Activated CD4-positive, alpha-beta T cell treated with anti-CD3 and anti-CD28 coated beads, Interleukin-2, amount 10 ng/mL, durations not matched to agents 7 days and 5 days (primary cell): ENCODE measurements at places on chromosomes 11 and 22. TPM values are rescaled to one million over a fixed set of nuclear protein-coding genes. Genes with fewer than 3 reads are reported as not detected.

SLC29A2 gene
- 8.9 TPM for total RNA-seq

USP2 gene
- total RNA-seq: 0.17 TPM

SERPING1 gene
- total RNA-seq: 0.23 TPM

GRCh38 chr11:79049741-79050179 is 391.1 kb downstream of the TENM4 start:
- DNase-seq: no peak

- DNase-seq: no peak
These were observed 16.7 kb downstream of the AMOTL1 start for GRCh38 chr11:94784884-94785283.

GRCh38 chr11:70546191-70546940 is 148.0 kb downstream of the CTTN start:
- DNase-seq: no peak

RAB30 gene
- 8.7 TPM for total RNA-seq

- DNase-seq: no peak
These were observed 3.8 kb downstream of the C22orf39 start for GRCh38 chr22:19443544-19444211.

CDC42EP2 gene
- total RNA-seq: 0.67 TPM

GRCh38 chr11:71340086-71340606 is 87.8 kb upstream of the SHANK2 start:
- DNase-seq: no peak

DNA sequence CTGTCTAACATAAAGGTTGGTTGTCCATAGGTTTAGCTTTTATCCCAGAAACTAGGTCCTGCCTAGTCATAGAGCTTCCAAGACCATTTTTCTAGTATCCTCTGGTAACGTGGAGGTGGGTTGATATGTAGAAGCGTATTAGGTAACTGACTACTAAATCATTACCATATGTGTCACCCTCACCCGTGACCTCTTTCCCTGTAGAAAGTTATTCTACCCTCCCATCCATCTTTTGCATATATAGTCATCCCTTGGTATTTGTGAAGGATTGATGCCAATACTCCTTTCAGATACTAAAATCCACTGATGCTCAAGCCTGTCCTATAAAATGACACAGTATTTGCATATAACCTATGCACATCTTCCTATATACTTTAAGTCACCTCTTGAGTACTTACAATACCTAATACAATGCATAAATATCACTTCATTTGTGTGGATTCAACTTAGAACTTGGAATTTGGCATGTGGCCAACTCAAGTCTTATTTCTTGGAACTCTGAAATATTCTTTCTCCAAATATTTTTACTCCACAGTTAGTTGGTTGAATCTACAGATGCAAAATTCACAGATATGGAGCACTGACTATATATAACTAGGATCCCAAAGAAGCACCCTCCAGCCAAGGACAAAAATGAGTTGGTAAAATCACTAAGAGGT is 497.0 kb upstream of the TENM4 start:
- DNase-seq: no peak

NDUFC2 gene
- total RNA-seq: 220 TPM

GRCh38 chr22:46869329-46869728 is 106.9 kb downstream of the TBC1D22A start:
- no peak for DNase-seq

GRCh38 chr11:19441752-19442553 is 201.2 kb upstream of the E2F8 start:
- DNase-seq: peak; percentile 12

- DNase-seq: no peak
These were observed 15.7 kb downstream of the SPATA19 start for GRCh38 chr11:133829566-133829965.

- peak; percentile 22 for DNase-seq
These were observed 753 bp upstream of the PPARA start for GRCh38 chr22:46149512-46150033.

GRCh38 chr22:42436404-42436803 is 4.2 kb upstream of the NFAM1 start:
- no peak for DNase-seq

GRCh38 chr22:44743247-44743646 is 9.1 kb upstream of the ARHGAP8 start:
- DNase-seq: no peak

DNA sequence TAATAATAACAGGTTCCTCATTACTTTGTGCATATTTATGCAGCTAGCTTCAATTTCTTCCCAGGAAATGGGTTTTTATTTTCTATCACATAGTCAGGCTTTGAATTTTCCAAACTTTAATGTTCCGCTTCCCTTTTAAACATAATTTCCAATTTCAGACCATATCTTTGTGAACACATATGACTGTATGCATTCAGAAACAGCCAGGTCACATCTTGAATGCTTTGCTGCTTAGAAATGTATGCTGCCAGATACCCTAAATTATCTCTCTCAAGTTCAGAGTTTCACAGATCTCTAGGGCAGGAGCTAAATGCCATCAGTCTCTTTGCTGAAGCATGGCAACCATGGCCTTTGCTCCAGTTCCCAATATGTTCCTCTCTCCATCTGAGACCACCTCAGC is 2203.8 kb downstream of the LRRC4C start:
- DNase-seq: no peak

TRIM51 gene
- not detected for total RNA-seq

GRCh38 chr22:19912271-19912999 is 29.1 kb upstream of the COMT start:
- DNase-seq: no peak

GRCh38 chr22:48646216-48646925 is 1181.3 kb downstream of the BRD1 start:
- DNase-seq: no peak

DNA sequence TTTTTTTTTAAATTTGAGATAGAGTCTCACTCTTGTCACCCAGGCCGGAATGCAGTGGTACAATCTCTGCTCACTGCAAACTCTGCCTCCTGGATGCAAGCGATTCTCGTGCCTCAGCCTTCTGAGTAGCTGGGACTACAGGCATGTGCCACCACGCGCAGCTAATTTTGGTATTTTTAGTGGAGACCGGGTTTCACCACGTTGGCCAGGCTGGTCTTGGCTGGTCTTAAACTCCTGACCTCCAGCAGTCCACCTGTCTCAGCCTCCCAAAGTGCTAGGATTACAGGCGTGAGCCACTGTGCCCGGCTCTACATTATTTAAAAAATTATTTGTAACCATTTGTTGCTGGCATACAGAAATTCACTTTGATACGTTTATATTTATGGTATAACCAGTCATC is 18.6 kb downstream of the EP300 start:
- no peak for DNase-seq

DNA sequence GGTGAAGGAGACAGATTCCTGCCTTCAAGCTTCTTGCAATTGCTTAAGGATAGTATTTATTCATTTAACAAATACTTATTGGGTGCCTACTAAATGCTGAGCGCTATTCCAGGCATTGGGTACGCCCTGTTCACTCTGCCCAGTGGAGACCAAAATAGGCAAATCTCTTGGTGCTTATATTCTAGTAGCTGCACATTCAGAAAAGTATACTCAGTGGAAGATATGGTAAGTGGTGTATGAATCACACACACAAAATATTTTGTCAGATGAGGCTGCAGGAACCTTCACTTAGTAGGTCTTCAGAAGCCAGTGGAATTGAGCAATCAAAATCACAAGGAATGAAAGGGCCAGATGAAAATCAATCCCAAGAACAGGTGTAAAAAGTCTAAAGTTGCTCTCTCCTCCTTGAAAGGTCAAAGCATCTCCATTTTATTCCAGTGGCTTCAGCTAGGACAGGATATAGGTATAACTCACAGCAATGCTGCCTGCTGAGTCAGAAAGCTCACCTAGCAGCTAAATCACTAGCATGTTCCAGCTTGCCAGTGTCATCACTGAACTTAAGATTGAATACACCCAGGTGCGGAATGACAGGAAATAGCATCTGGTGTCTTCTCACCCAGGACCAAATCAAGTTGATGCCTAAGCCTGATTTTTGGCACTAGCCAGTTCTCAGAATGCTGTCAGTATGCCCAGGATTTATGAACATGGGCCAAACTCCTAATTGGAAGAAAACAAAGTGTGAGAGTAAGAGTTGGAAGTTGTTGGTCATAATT is 83.9 kb downstream of the AMOTL1 start:
- DNase-seq: no peak

LDLRAD3 gene
- 0.07 TPM for total RNA-seq

TRIM48 gene
- not detected for total RNA-seq

GRCh38 chr11:87185228-87185627 is 147.5 kb downstream of the TMEM135 start:
- no peak for DNase-seq

DNA sequence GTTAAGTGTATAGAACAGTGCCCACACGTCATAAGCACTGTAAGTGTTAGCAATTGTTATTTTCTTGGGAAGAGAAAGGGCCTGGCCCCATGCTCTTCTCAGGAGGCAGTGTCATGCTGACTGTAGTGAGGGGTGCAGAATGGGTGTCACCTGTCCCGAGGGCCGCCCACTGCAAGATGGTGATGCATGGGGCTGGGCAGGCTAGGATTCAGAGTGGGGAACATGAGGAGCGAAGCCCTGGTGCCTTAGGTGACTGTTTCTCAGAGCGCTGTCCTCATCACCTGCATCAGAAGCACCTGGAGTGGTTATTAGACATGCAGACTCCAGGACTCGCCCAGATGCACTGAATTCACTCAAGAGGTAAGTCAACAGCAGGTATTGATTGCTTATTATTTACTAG is 101.0 kb upstream of the PARVA start:
- DNase-seq: no peak
